ENCODE measurements at places on chromosomes 3 and 15.

DNA sequence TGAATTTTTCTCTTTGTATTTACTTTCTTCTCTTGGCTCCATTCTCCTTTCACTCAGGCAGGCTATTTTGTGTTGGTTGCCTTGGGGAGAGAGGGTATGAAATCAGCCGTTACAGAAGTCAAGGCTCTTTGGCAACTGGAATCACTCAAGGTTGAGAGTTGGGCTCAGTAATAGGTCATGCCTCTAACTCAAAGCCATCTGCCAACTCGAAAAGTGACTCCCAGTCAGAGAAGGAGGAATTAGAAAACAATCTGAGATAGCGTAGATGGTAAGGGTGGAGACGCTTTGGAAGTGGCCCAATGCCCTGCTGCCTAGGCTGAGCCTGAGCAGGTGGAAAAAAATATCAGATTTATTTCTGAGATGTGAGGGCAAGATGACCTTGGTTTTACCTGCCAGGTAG, 205.7 kb upstream of the ST8SIA2 start:
- DNase-seq: no peak

DNA sequence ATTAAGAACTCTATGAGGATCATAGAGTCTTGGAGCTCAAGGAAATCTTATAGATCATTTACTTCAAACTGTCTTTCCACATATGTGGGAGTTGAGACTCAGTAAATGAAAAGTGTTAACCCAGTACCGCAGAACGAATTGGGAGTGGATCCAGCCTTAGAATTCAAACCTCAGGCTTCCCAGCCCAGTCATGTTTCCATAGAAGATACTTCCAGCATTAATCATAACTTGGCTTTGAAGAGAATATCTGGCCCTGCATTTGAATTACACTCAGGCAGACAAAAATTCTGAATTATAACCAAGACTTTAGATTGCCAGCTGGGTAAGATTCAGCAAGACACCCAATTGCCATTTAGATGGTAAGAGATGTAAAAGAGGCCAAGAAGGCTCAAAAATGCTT, 972.0 kb downstream of the TUSC7 start:
- no peak for DNase-seq

GRCh38 chr3:17157713-17158112, 273.0 kb downstream of the PLCL2 start:
- no peak for DNase-seq

DNA sequence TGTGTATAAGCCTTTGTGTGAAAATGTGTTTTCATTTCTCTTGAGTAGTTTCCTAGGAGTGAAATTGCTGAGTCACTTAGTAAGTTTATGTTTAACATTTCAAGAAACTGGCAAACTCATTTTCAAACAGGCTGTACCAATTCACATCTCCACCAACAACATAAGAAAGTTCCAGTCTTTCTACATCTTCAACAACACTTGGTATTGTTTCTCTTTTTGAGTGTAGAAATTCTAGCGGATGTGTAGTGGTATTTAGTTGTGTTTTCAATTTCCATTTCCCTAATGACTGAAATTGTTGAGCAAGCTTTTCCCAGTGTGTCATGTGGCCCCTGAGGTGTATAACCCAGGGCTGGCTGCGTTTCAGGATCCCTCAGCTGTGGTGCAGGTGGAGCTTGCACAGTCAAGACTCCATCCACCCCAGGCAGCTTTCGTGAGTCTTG, 258.5 kb downstream of the PDCD6IP start:
- DNase-seq: no peak

- no peak for DNase-seq
Observed at GRCh38 chr3:197874064-197874463, 75.9 kb upstream of the RPL35A start.

DNA sequence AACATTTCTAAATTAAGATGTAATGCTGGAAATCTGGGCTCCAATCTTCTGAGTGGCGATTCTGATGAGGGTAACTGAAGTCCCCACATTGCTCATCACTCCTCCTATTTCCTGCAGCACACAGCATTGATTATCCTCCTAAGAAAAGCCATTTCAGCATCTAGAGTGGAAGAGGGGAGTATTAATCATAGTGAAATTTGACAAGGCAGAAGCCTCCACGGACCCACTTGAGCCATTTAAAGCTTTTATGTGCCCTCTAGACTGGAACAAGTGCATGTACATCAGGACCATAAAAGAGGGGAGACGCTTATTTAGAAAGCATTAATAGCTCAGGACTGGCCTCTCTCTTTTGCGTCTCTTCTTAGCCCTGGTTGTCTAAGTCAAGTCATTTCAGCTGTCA, 25.8 kb downstream of the AQP9 start:
- no peak for DNase-seq

DNA sequence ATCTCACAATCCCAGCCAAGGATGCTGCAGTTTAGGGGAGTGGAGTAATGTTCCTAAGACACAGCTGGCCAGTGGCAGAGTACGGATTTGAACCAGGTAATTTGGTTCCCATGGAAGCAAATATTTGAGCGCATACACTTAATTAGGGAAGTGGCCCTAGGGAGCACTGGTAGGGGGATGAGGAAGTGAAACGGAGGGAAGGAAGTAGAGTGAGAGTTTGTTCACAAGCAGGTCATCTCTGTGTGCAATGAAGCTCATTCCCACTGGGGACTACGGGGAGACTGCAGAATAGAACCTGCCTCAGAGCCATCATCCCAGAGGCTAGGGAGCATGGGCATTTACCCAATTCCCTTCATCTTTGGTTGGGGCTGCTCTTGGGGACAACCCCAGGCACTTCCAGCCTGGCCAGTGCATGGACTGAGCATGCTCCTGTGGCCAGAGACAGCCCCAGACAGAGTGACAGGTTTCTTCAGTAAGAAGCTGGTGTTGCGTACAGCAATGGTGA, 317.2 kb upstream of the PROK2 start:
- DNase-seq: peak; percentile 79

DNA sequence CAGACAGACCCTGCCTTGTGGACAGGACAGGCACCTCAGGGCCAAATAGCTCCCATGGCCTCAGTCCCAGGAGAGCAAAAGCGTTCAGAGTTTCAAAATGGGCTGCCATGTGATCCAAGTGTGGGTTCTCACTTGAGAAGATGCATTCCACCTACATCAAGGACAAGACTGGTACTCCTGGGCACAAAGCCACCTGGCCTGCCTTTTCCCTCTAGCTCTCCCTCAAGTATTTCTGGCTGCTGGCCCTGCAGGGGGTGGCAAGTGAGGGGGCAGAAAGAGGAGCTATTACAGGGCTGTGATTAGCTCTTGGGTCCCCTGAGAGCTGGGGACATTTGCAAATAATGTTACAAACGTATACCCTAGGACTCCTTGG, 6.5 kb upstream of the COL7A1 start:
- DNase-seq: no peak

DNA sequence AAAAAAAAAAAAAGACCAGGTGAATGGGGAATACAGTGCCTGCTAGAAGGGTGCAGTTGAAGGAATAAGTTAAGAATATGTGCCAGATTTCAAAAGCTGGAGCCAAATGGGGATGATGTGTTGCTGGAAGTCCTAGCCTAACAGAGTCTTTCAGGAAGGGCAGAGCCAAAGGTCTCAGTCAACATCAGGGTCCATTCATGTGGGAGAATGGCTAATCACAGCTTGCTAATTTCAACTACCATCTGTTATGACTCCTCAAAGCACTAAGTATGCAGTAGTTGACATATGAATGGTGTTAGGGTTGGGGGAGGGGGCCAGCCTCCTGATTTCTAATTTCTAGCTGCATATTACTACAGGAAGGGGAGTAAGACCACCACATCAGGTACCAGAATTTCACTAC, 4.4 kb downstream of the ZBTB38 start:
- no peak for DNase-seq

- no peak for DNase-seq
Observed at GRCh38 chr3:138362538-138362937, 14.2 kb downstream of the MRAS start.

GRCh38 chr3:156553705-156554356, 1.1 kb downstream of the SSR3 start:
- no peak for DNase-seq

DNA sequence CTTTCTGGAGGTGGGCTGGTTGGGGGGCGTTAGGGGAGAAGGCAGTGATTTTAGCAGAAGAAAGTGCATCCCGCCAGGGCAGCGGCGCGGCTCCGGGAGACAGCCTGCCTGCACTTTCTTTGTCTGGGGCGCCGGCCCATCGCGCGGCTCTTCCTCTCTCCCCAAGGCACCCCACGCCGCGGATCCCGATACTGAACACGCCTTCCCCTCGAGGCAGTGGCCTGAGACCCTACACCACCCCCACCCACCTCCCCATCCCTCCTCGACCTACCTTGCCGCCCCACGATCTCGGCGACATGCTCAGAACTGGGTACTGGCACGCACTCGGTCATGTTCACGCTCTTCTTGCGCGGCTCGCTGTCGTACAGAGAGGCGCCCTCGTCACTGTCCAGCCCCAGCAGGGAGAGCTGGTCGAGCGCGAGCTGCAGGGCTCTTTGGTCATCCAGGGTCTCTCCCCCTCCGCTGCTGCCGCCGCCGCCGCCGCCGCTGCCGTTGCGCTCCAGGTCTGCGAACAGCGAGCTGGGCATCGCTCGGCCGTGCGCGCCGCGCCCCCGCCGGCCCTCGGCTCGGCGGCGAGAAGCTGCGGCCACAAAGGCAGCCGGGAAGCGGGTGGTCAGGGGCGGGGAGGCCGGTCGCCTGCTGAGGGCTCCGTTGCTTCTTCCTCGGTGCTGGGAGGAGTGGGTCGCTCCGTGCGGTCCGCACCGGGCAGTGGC, 483 bp downstream of the MEX3B start:
- DNase-seq: peak; percentile 30

DNA sequence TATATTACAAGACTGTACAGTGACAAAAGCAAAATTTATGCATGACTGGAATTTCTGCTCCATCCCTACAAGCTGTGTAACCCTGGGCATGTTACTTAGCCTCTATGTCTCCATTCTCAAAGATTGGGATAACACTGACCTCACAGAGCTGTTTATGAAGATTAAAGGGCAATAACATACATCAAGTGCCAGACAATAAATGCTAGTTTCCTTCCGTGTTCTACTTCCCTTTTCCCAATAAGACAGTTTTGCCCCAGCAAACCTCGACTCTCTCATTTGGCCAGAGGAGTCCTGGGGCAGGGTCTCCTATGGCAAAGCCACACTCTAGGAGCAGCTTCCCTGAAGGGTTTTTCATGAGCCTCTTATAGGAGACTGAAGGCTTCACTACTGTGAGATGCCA, 7.5 kb downstream of the HEXA start:
- DNase-seq: no peak

- DNase-seq: no peak
Observed at GRCh38 chr3:30811151-30811795, 83.2 kb downstream of the GADL1 start.

DNA sequence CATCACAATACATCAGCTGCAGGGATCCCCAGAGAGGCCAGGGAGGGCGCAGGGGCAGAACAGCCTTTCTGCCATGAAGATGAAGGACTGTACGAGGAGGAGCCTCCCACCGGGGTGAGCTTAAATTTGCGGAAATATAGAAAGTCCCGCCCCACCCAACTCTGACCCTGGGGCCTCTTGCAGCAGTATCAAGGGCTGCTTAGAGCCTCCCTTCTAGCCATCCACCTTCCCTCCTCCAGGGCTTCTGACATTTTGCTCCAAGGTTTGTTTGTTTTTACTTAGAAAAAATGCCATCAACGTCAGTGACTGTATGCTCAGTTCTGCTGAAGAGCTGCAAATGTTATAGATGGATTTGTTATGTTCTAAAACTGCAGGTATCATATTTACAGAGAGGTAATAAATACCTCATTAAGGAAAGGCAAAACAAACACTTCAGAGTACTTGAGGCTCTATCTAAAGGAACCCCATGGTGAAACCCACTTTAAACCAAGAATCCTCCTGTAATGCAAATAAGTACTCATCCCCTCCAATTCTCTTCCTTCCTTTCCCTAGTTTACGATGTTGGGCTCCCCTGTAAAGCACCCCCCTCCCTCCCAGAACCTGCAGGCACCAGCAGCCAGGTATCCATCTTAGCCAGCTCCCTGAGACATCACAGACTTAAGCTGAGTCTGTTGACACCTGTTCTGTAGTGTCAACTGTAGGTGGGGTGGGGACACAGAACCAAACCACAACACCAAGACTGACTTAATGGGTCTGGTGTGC, 30.5 kb downstream of the RFTN1 start:
- DNase-seq: peak; percentile 71

- DNase-seq: no peak
Observed at GRCh38 chr15:89119489-89120478, 31.5 kb downstream of the ABHD2 start.

DNA sequence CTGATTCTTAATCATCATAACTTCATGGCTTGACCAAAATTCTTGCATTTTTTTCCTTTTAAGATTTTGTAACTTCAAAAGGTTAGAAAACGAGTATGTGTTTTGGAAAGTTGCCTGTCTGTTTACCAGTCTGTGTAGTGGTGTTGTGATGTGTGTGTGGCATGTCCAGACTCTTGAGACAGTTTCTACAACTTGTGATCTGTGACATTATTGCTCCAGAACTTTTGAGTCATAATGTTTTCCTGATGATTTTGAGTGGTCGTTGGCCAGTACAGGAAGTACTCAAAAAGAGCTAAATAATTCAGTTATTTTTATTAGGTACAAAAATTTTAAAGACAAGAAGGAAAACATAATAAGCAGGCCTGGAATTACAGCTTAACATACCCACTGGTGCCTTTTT, 229.0 kb upstream of the C2CD4B start:
- no peak for DNase-seq

DNA sequence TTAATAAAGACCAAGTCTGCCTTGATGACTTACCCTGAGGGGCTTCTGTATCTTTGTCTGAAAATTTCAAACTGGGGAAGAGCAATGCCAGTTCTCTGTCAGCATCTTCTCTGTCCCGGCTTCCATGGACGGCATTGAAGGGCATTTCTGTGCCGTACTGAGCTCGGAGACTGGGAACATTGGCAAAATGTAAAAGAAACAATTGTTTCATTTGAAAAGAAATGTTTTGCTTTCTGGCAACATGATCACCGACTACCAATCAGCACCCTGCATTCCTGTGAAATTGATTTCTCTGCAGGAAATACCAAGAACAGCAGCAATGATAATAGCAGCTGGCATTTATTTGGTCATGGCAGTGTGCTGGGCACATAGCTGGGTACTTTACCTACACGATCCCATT, 26.2 kb downstream of the NME9 start:
- no peak for DNase-seq

DNA sequence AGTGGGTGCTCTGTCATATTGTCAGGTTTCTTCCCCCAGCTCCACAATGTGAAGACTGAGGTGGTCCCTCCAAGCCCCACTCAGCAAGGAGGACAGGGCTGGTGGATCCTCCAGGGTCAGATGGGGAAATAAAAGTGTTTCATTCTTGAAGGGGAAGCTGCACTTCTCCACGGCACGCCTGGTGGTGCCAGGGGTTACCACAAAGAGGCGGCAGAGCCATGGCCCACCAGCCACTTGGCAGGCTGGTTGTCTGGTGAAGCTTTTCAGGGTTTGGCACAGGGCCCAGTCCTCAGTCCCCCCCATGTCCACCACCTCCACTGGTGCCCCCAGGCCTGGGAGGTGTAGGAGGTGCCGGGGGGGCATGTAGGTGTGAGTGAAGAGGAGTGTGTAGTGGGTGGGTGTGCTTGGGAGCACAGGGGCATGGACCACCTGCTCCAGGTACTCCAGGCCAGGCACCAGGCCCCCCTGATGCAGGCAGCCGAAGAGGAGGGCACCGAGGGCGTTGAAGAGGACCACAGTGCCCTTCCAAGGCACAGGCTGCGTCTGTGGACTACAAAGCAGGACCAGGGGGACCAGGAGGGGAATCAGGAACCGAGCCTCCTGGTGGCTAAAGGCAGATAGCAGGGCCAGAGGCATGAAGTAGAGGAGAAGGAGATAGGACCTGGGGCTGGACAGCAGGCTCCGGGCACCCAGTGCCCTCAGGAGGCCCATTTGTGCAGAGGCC, 5.0 kb upstream of the NCBP2 start:
- no peak for DNase-seq

Measured in germinal center (tissue), 1 donor.